ENCODE measurements at places on chromosomes 3 and 15.

- no peak for DNase-seq
Measured at GRCh38 chr3:15728766-15729165, 69.0 kb downstream of the ANKRD28 start.

DNA sequence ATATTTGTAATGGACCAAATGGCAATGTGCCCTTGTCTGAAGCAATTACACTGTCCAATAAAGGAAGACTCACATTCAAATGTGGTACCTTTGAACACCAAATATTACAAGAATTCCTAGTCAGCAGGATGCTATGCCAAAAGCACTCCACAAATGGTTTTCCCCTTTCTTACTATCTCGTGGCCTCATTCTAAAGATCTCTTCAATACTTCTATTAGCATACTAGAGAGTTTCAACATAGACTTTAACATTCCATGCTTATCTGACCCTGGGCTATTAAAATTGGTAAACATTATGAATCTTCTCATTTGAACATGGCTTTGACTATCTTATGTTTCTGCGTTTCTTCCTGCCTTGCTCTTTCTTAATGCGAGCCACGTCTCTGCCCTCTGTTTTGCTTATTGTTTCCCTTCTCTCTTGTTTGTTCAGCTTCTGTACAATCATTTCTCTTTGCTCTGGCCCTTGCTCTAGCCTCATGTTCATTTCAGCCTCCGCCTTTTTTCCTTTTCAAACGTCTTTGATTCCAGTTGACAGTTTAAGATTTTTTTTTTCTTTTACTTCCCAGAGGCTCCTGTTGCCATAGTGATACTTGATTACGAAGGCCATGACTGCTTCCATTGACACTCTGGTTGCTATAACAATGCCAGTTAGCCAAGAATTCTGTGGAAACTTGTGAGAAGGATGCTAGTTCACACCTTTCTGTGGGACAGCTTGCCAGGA is 49.5 kb upstream of the SLC9A9 start:
- DNase-seq: no peak

DNA sequence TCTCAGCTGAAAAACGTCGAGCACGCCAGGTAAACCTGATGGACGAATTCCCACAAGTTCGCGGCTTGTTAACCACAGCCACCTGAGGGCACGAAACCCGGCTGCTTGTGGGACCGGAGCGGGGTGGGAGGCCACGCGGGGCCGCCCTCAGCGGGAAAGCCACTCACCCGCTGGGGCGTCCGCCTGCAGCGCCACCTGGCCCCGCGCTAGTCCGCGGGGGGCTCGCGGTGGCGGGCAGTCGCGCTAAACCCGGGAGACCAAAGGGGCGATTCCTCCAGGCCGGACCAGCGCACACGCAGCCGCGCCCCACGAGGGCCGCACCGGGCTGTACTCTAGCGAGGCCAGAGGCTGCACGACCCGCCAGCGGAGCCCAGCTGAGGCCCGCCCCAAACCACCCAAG is 15.7 kb upstream of the CFAP161 start:
- DNase-seq: no peak

GRCh38 chr15:40957041-40957555 is 3.8 kb downstream of the CHAC1 start:
- DNase-seq: no peak

GRCh38 chr3:195139876-195140240 is 131.1 kb downstream of the XXYLT1 start:
- no peak for DNase-seq

- no peak for DNase-seq
Measured at GRCh38 chr15:101026656-101027272, 107.6 kb downstream of the LRRK1 start.

DNA sequence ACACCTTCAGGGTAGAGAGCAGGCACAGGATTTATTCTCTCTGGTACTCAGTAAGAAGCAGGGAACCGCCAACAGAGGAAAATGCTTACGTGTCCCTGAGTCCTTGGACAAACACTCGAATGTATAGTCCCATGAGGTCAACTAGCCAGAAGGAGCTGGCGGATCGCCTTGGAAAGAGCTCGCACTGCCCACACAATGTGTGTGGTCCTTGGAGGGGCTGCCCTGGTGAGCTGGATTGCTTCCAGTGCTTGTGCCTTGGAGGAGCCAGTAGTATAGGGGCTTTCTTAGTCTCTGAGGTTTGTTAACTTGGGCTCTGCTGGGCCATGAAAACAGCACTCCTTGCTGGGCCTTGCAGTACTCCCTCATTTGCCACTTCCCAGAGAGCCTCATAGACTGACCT is 40.7 kb upstream of the VILL start:
- DNase-seq: no peak

GRCh38 chr3:73094129-73094528 is 32.7 kb downstream of the EBLN2 start:
- peak; percentile 64 for DNase-seq

DNA sequence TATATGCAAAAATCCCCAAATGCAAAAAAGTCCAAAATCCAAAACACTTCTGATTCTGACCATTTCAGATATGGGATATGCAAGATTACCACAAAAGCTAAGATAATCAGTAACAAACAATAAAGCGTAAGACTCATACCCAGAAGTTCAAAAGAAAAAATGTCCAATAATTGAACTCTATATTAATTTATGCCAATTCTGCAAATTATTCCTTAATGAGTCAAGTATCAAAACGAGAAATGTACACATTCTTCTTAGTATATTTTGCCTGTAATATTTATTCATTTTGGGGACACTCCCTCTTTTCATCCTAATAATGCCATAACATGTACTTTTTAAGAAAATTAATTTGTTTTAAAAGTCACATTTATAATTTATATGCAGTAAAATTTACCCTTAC is 37.1 kb downstream of the DENND6A start:
- no peak for DNase-seq

DNA sequence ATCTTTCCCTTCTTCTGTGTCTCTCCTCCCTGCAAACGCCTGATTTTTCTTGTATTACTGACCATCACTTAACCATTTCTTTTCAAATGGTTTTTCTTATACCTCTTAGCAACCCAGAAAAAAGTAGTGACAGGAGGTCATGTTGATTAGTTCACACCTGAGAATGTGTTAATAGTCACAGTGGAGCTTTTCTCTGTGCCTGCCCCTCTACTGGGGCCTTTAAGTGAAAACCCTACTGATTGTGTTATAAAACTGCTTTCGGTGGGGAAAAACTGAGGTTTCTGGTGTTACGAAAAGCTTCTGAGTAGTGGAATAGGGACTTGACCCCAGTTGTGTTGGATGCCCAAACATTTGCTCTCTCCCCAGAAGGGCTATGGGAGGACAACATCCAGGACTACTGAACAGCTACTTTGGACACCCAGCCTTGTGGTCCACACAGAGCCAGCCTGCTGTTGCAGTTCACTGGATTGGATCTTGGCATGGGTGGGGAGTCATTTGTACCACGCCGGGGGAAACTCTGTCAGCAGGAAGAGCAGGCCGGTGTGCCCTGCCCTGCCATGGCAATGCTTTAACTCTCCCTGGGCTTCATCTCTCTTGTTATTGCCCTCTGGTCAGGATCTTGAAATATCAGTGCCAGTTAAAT is 10.3 kb downstream of the GPR87 start:
- DNase-seq: no peak

GRCh38 chr3:71580636-71581456 is 2.7 kb downstream of the FOXP1 start:
- peak; percentile 38 for DNase-seq

- DNase-seq: peak; percentile 39
Measured at GRCh38 chr15:64151727-64152506, at the start of gene SNX22. Gene SNX22 (plus strand): TSS chr15:64151731. CDS start chr15:64151776, 45 bp downstream.

GRCh38 chr3:177318559-177318958 is 121.3 kb upstream of the TBL1XR1 start:
- no peak for DNase-seq

- peak; percentile 16 for DNase-seq
Measured at GRCh38 chr3:141051443-141052200, 475 bp downstream of the SPSB4 start.

GRCh38 chr3:179921500-179921899 is 115.2 kb downstream of the PEX5L start:
- no peak for DNase-seq

- DNase-seq: no peak
Measured at GRCh38 chr3:135691240-135691639, 274.3 kb upstream of the PPP2R3A start.

- DNase-seq: peak; percentile 15
Measured at GRCh38 chr3:9077029-9077428, 113.8 kb upstream of the RAD18 start.

DNA sequence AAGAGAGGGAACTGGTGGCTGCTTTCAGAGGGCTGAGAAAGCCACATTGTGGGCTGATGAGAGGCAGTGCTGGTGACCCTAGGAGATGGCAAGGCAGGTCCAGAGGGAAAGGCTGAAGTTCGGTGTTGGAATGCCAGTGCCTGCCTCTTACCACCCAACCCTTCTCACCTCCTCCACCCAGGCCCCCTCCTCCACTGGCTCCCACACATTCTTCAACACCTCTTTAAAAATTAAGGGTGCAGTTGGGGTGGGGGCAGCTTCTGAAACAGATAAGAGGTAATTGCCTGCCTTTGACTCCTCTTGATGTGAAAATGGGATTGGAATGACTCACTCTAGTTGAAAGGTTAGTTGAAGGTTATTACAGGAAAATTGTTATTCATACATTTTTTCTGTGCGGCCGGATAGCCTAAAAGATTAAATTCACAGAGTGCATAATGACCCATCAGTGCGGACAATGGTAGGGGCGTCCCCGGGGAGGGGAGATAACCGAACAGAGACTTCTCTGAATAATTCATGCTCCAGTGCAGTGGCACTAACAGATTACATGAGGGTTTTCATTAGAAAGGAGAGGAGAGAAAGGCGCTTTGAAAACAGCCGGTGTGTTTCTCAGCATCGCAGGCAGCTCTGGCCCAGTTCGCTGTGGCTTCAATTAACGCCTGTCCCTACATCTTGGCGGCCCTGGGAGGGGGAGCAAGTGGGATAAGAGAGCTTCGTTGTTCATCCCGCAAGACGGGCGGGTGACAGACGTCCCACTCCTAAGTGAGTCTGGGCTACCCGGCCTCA is 212.4 kb downstream of the TLE3 start:
- DNase-seq: no peak

- DNase-seq: no peak
Measured at GRCh38 chr15:31801152-31801551, 229.2 kb upstream of the CHRNA7 start.

DNA sequence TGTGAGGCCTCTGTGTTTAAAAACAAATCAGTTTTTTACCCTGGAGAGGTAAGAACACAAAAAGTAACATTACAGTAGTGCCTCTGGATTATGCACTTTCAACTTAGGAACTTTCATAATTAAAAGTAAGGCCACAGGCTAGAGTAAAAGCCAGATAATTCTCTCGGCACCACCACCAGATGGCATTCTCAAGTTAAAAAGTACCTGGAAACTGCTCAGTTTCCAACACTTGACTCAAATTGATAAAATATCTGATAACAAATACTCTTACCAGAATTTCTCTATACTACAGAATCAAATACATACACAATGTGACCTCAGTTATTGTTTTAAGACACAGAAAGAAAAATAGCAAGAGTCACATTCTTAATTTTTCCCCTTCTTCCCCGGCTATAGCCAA is 19.9 kb downstream of the SPICE1 start:
- peak; percentile 71 for DNase-seq

GRCh38 chr3:4977001-4977852 is 2.0 kb upstream of the BHLHE40 start:
- DNase-seq: peak; percentile 88

DNA sequence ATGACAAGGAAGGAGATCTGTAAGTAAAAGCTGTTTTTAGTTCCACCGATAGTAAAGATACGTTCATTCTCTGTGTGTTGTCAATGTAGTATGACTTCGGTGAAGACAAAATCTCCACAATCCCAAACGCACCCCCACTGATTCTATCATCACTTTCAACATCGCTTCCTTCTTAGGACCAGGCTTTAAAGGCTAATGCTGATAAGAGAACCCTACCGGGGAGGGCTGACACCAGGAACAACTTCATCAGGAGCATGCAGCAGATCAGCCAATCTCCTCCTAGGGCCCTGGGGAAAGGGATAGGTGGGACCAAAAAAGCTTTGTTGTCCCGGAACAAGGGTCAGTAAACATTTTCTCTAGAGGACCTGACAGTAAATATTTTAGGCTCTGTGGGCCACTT is 334.1 kb downstream of the VPS13C start:
- DNase-seq: no peak

DNA sequence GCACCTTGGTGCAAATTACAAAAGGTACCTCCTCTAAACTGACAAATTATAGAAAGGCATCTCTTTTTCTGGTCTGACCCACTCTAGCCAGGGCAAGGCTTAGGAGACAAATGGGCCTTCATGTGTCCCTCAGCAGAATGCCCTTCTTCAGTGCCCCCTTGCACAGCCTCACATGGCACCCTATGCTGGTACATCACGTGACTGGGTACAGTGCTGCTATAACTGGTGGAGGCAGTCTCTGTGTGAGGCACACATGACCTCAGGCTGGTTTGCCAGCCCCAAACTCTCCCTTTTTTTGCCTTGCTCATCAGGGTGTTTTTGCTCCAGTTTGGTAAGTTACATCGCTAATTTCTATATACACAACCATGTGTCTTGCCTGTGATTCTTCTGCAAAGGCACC is 3.1 kb downstream of the CLEC3B start:
- DNase-seq: no peak

- DNase-seq: no peak
Measured at GRCh38 chr15:51191766-51192165, 97.1 kb upstream of the TNFAIP8L3 start.

DNA sequence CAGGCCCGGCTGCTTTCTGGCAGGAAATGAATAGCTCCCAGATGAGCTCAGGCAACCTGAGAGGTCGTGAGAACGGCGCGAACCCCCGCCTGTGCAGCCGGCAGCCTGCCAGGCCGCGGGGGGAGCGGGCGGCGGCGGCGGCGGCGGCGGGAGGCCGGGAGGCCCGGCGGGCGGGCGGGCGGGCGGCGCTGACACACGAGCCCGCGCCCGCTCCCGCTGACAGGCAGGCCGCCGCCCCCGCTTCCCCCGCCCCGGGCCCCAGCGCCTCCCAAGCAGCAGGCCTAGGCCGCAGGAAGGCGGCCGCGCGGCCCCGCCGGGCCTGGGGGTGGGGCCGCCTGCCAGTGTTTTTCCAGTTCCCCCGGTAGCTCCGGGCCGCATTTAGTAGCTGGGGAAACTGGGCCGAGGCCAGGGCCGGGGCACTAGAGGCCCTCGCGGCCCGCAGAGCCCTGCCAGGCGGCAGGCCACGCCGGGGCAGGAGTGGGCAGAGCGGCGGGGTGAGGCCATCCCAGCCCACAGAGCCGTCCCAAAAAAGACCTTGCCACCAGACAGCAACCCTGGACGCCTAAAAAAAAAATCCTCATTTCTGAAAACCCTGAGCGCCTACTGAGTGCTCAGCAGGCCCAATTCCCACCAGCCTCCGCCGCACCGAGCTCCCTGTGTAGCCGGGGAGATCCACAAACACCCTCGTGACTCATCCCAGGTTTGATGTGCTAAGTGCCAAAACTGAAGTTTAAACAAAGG is 5.6 kb downstream of the HES1 start:
- peak; percentile 91 for DNase-seq

- peak; percentile 97 for DNase-seq
Measured at GRCh38 chr15:58331913-58332675, 99.7 kb upstream of the LIPC start.
